AG09309 (cell line): ENCODE measurements at places on chromosomes 1 and 21.

- peak; percentile 32 for DNase-seq
Measured at GRCh38 chr1:52059321-52059720, 3.2 kb downstream of the BTF3L4 start.

GRCh38 chr1:41953291-41953690, 34.6 kb upstream of the HIVEP3 start:
- DNase-seq: no peak

DNA sequence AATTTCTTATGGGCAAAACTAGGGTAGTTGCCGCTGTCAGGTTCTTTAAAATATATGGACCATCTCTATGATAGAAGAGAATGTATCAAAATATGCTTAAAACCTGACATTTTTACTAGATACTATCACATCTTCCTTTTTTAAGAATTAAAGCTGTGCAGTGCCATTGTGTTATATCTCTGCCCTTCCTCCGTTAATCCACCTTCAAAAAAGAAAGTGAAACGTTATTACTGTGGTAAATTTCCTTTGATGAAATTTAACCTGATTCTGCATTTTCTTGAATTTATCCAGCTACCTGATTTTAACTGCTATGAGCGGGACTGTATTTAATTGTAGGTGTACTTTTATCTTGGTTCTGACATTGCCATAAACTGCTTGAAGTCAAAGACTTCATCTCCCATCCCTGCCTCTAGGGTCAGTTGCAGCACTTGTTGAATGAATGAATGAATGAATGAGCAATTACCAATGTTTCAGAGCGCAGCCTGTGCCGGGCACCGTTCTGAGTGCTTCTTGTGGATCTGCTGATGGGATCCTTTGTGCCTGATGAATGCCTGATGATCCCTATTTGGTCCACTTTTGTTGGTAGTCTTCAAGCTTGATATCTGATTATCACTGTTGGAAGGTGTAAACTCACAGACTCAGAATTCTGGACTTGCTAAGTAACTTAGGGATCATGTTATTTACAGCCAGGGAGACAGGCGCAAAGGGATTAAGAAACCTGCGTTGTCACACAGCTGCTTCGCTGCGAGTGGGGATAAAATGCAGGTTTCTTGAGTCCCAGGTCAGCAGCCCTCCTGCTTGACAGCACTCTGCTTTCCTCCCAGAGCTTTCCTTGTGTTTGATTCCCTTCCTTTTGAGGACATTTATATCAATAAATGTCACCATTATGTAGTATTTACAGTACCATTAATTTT, 30.1 kb downstream of the SMYD2 start:
- DNase-seq: no peak

- DNase-seq: no peak
Measured at GRCh38 chr1:209675565-209676154, 448 bp downstream of the G0S2 start.

- DNase-seq: no peak
Measured at GRCh38 chr1:225651376-225651871, 1.5 kb downstream of the ENAH start.

- no peak for DNase-seq
Measured at GRCh38 chr1:13523780-13524477, 10.1 kb upstream of the LRRC38 start.

- DNase-seq: no peak
Measured at GRCh38 chr1:187629075-187629474, 800.3 kb downstream of the PLA2G4A start.

GRCh38 chr1:172951730-172952365, 98.9 kb downstream of the TNFSF18 start:
- peak; percentile 65 for DNase-seq

DNA sequence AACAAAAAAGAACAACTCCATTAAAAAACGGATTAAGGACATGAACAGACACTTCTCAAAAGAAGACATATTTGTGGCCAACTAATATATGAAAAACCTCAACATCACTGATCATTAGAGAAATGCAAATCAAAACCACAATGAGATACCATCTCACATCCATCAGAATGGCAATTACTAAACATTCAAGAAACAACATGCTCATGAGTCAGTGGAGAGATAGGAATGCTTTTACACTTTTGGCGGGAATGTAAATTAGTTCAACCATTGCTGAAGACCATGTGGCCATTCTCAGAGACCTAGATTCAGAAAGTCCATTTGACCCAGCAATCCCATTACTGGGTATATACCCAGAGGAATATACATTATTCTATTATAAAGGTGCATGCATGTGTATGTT, 1442.6 kb upstream of the B3GALT2 start:
- no peak for DNase-seq

GRCh38 chr1:10419351-10419750, 10.9 kb upstream of the CENPS start:
- DNase-seq: no peak

- no peak for DNase-seq
Measured at GRCh38 chr1:78055565-78056132, 9.9 kb downstream of the GIPC2 start.

DNA sequence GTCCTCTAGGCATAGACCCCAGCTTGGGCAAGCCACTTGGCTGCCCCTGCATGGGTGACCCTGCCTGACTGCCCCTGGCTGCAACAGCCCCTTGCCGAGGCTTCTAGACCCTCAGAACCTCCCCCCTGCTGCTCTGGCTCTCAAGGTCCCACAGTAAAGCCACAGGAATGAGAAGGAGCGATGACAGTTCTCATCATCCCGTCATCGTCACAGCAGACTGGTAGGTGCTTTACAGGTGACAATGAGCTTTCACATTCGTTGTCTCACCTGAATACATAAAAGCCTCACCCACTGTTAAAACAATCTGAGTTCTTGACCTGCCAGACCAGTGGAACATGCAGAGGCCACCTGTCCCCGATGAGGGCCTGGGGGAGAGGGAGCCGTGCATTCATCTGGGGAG, 36.0 kb upstream of the GPR157 start:
- no peak for DNase-seq

DNA sequence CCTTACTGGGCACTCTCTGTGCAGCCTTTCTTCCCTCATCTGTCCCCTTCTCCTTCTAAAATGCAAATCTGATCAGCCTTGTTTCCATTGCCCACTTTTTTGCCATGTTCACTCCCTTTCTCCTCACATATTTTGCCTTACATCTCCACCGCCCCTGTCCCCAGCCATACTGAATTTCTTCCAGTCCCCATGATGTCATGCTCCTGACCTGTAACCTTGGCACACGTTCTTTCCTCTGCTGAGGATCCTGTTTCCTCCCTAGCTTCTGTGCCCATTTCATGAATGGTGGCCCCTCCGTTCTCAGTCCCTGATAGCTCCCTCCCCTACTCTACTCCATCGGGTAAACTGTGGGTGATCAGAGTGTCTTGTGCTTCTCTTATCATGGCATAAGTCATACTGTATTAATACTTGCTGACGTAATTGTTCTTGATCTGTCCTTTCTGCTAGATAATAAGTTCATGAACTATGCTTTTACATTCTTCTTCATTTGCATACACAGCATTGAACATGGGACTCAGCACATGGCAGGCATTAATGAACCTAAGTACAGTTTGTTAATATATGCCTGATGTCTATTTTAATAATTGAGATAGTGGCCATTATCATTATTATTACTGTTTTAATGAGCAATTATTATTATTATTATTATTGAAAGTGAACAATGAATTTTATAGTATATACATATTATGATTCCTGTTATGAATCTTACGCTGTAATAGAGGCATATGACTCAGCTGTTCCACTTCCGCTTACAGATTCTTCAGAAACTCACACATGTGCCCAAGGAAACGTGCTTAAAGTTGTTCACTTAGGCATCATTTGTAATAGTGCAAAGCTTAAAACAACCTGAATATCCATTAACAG, 28.5 kb downstream of the MAP3K21 start:
- no peak for DNase-seq

- no peak for DNase-seq
Measured at GRCh38 chr1:28136169-28136921, 40.1 kb downstream of the PTAFR start.

- no peak for DNase-seq
Measured at GRCh38 chr21:34065027-34065426, 8.4 kb upstream of the MRPS6 start.

GRCh38 chr1:10185759-10186158, 24.6 kb upstream of the KIF1B start:
- DNase-seq: no peak

DNA sequence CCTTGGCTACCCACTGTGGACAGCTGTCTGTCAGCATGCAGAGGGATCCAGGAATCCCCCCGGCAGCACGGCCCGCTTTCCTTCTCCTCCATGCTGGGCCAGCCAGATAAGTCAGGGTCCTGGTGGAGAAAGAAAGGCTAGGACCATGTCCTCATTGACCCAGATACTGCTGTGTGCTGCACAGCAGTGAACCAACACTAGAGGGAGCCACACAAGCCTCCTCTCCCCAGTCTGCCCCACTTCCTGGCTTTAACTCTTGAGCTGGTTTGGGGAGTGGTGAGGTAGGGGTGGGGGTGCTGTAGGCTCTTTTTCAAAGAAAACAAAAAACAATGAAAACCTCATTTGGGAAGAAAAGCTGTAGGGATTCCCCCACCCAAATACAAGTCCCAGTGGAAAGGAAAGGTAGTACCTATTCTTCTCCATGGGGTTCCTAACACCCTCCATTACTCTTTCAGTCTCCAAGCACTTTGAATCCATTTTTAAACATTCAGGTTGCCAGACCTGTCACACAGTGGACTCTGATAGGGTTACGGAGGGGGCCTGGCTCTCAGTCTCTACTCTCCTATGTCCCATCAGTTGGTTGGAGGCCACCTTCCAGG, 84.9 kb upstream of the CD1D start:
- no peak for DNase-seq

GRCh38 chr1:45405636-45406035, 65.4 kb upstream of the MUTYH start:
- DNase-seq: no peak

DNA sequence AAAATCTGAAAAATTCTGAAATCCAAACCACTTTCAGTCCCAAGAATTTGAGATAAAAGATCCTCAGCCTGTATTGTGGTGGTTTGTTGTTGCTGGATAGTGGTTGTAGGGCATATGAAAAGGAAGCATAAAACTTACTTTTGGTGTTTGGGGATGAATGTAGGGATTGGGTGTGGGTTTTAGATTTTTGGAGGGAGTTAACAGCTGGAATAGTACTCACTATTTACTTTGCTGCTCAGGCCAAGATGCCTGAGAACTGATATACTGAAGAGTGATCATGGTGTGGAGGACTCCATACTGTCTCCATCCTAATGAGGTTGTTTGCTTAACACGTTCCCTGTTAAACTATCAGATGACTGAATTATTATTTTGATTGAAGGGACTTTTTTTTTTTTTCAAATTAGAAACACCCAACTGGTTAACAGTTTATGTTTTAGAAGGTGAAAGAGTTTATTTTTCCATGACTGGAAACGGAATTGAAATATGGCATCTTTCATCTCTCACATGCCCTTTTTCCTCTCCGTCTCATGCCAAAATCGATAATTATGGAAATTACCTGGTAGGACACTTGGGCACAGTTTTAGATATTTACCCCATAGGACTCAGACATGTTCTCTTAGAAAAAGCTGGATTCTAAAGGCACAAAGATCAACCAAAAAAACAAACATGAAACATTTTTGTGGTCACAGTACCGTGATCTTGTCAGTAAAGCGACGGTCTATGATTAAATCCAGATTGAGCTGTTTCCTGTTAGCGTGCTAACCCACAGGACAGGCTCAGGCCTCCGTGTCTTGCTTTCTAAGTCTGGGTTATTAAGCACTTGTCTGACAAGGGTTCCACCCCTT, 37.3 kb downstream of the RGL1 start:
- peak; percentile 95 for DNase-seq

DNA sequence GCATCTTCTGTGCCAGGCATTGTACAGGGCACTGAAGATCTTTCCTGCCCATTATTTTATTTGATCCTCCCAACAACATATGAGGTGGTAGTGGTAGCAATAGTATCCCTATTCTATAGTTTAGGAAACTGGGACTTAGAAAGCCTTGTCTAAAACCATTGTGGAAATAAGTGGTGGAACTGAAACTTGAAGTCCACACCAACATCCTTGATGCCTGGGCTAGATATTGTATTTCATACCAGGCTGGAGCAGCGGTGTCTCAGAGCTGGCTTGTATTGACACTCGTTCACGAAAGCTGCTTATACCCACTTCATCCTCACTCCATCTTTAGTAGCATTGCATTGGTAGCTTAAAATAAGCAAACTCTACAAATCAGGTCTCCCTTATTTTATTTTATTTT, 9.7 kb upstream of the CTSS start:
- no peak for DNase-seq

DNA sequence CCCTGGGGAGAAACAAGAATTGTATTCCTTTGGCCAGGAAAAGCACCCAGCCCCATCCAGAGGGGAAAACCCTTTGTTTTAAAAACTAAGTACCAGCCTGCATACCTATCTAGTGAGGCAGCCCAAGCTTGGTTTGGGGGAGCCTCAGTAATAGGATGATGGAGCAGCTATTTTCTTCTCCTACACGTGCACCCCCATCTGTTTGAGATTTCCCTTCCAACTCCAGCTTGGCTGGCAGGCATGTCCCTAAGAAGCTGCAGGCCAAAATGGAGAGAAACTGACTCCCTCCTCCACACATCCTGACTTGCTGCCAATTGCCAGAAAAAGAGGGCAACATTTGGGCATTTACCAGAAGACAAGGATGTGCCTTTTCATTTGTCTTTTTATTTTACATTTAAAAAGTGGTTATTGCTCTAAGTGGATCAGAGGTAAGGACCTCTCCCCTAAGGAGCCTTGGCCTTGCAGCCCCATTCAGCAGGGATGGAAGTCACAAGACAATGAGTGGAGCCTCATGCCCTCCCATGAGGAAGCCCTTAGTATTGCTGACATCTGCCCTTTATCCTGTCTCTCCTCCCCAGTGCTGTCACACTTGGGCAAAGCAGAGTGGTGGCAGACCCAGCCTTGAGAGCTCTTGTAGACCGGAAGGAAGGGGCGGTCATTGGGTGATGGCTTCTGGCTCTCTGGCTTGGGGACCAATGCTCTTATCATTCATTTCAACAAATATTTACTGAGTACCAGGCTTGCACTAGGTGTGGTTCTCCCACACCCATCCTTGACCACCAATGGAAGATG, 8.6 kb downstream of the FNDC5 start:
- peak; percentile 3 for DNase-seq

GRCh38 chr1:171877701-171878100, 36.4 kb downstream of the DNM3 start:
- no peak for DNase-seq

GRCh38 chr1:12549460-12550349, 68.3 kb downstream of the DHRS3 start:
- DNase-seq: peak; percentile 57

GRCh38 chr1:5108740-5109139, 454.3 kb downstream of the AJAP1 start:
- no peak for DNase-seq

- no peak for DNase-seq
Measured at GRCh38 chr1:154574716-154575115, 7.1 kb downstream of the CHRNB2 start.

- DNase-seq: no peak
Measured at GRCh38 chr1:53195246-53196016, 1.2 kb upstream of the CPT2 start.
